ENCODE measurements at places on chromosomes 6 and 20.

- DNase-seq, result peak; percentile 91
These were observed 234.0 kb upstream of the MARCKS start for GRCh38 chr6:113623129-113623528.

GRCh38 chr20:7841291-7841970 is 98.8 kb downstream of the HAO1 start:
- peak; percentile 69 for DNase-seq

DNA sequence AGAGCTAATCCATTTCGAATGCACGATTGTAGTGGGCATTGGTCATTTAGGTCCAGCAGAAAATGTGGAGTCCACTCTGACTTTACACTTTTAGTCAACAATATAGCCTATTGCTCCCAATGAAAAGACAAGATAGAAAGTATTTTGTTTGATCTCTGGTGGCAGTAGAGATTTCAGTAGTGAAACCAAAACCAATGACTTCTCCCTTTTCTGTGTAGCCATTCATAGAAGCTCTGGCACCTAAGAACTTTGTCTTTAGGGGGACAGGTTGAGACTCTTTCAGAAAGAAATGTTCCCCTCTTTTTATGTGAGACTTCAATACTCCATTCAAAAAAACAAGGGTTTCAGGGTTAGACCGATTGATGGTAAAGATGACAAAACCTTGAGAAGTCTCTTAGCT is 510.8 kb upstream of the POU3F2 start:
- DNase-seq, result no peak

GRCh38 chr6:35784200-35784599 is 3.4 kb downstream of the CLPSL1 start:
- DNase-seq, result no peak

DNA sequence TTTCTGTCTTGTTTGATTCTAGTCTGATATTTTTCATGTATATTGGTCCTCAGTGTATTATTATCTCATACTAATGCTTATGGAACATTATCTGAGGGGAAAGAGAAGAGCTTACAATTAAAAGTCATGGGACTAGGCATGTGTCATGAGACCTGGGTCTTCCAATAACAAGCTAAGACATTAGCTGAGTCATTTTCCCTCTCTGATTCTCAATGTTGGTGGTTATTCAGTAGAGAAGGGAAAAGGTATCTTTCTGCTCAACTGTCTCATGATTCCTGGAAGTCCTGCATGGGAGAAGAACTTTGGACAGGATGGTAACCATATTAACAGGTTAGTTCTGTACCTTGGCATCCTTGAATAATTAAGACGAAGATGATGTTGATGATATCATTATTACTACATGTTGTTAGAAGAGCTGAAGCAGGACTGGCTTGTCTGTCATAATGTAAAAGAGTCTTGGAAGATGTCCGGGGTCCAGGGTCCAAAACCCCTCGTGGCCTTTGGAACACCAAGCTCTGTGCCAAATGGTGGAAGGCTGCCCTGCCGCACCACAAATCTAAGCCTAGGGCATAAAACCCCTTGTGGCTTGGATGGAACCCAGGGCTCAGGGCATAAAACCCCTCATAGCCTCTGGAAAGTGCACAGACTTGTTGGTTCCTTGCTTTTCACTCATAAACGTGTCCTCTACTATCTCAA is 19.1 kb downstream of the TRIM38 start:
- DNase-seq, result no peak

- DNase-seq, result no peak
These were observed 61.6 kb downstream of the RPRD1B start for GRCh38 chr20:38095017-38095686.

GRCh38 chr6:15819226-15819625 is 156.4 kb upstream of the DTNBP1 start:
- DNase-seq, result no peak

GRCh38 chr20:3013771-3014170 is 29.7 kb upstream of the GNRH2 start:
- DNase-seq, result no peak

DNA sequence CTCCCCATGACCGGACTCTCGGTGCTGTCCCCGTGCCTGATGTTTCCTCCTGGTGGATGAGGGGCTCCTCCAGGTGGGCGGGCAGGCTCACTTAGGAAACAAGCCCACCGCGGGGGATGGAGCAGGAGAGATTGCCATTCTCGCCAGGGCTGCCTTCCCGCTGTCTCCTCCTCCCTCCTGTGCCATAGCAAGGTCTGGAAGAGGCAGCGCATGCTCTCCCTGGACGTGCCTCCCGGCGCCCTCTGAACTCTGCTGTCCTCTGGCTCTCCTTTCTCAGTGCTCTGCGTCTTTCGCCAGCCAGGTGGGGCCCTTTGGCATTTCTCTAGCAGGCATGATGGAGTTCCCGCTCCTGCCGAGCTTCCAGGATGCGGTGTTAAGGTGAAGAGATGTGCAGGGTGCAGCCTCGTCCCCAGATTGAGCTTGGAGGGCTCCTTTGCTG is 17.4 kb upstream of the NPEPL1 start:
- no peak for DNase-seq

GRCh38 chr6:29520232-29520631 is 32.5 kb upstream of the MAS1L start:
- DNase-seq, result no peak

DNA sequence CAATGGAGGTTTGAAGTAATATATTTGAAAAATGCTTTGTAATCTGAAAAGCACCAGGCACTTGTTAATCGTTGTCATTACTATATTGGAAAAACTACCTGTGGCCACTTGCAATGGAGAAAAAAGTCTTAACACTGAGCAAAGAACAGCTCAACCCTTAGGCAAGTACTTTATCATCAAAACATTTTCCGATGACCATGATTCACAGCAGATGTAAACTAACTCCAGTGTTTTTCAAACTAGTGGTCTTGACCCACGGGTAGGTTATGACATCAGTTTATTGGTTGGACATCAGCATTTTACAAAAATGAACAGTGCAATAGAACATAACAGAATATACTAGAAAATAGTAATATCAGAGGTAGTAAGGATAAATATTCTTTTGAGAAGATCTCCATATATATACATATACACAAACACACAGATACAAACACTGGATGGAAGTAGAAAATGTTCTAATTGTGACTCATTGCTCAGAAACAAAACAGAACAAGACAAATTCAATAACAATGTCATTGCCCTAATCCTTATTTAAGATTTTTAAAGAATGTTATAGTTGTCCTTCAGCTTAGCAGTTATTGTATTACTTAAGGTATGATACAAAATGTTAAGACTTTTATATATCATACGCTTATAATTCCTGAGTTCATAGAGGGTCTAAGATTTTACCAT is 123.0 kb downstream of the PLCB1 start:
- no peak for DNase-seq

DNA sequence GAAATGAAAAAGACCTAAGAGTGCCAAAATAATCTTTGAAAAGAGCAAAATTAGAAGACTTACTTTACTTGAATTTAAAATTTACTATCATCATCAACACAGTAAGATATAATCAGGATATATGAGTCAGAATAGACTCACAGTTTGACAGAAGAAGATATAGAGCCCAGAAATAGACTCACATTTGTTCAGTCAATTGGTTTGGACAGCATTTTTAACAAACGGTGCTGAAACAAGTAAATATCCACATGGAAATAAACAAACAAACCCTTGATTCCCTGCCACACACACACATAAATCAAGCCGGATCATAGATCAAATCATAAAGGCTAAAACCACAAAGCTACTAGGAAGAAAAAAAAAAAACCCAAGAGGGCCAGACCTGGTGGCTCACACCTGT is 291.1 kb downstream of the ADGRG6 start:
- DNase-seq, result no peak

DNA sequence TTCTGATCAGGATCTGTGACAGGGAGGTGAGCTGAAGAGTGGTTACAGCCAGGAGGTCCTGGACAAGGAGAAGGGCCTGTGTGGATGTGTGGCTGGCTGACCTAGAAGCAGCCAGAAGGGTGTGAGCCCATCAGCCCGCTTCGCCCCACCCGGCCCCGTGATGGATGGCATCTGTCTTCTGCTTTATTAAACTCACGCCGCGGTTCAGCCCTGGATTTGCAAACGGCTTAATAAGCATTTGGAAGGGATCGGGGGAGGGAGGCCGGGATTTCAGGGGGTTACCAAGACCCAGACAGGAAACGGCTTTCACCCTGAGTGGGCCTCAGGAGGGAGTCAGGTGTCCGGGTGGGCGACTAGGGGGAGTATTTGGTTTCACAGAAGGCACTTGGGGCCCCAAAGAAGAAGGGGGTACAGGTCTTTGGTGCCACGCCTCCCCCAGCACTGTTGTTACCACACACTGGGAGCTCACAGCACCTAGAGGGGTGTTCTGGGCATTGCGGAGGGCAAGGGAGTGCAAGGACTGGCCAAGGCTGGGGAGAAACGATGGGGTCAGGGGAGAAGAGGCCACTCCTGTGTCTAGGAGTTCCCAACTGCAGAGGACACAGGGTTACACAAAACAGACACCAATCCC is 53.8 kb upstream of the FOXP4 start:
- DNase-seq, result no peak

DNA sequence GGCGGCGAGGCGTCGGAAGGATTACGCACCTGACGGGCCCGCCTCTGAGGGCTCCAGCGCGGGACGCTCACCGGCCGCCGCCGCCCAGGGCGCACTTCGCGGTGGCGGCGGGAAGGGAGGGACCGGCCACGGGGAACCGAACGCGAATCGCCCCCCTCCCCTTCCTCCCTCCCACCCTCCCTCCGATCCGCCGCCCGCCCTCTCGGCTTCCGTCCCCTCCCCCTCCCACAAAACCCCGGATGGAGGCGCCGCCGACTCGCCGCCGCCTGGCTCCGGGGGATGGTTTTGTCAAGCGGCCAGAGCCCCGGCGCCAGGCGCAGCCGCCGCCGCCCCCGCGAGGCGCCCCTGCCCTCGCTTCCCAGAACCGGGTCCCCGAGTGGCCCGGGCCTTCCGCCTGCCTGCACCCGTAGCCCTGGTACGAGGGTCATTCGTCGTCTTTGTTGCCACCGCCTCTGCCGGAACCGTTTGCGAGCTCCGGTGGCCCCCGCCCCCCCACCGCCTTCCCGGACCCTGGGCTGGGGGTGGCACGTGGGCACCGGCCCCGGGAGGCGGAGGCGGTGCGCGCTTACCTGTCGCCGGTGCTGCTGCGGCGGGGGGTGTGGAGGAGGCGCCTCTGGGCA is 398 bp downstream of the ZBTB2 start:
- DNase-seq, result peak; percentile 77

- no peak for DNase-seq
These were observed at the start of gene RAB44 for GRCh38 chr6:36697481-36697903. RAB44 (plus strand) TSS chr6:36697826; CDS start chr6:36704236, 6,410 bp downstream.

DNA sequence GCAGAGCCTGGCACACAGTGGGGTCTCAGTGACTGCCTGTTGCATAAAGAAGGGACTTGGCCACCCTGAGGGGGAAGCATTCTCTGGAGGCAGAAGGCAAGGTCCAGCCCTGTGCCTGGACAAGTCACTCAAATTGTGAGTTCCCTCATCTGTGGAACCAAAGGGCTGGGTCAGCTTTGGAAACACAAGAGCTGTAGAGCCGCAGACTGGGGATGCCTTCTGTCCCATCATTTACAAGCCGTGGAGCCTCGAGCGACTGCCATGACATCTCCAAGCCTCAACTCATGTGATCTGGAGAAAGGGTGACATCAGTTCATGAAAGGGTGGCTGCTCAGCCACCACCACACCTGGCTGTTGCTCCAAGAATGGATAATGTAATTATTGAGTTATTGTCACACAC is 20.4 kb upstream of the SIRPD start:
- DNase-seq, result no peak

DNA sequence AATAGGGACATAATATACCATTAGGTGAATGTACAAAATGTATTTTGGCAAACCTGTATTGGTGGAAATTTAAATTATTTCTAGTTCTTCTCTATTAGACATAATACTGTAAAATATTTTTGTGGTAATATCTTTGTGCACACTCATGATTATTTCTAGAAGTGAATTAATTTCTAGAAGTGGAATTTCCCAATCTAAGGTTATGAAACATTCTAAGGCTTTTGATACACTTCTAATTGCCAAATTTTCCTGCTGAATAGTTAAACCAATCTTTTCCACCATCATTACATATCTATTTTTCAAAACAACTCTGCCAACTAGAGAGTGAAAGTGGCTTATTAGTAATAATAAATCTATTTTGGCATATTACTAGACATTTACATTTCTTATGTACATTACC is 1.8 kb upstream of the CCND3 start:
- no peak for DNase-seq

DNA sequence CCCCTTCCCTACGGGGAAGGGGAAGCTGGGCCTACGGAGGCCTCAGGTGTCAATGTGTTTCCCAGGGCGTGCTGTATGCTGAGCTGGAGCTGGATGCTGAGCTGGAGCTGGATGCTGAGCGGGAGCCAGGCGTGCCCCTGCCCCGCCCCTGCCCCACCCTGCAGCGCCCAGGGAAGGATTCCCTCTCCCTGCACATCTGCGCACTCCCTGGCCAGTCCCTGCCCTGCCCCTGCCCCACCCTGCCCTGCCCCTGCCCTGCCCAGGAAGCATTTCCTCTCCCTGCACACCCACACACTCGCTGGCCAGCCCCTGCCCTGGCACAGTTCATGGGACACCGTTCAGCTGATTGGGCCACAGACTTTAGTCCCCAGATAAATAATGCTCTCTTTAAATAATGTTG is 196.8 kb downstream of the SMOC2 start:
- no peak for DNase-seq

DNA sequence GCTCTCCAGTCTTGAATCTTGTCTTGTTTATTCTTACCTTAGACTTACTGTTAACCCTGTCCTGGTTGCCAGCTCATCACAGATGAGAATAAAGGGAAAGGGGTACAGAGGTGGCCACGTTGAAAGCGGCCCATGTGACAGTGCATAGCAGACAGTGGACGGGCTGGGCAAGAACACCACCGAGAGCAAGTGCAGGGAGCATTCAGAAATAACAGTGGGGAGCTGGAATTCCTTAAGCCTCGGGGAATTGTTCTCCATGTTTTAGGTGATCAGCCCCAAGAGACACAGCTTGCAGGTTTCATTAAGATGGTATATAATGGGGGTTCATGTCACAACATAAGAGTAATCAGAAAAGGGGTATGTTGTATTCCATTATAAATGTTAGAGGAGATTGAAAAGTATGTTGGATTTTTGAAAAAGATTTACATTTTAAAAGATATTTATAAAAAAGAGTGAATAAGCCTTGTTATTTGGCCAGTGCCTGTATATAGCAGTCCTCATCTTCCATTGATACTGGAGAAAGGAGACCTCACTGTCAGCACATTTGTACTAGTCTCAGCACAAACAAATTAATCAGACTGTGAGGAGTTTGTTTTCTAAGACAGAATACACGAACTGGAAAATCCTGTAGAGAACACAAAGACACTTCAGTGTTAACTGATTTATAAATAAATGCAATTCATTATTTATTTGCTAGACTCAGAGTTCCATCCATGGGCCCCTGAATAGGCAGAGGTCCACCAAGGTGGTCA is 35.4 kb downstream of the VAPB start:
- DNase-seq, result no peak

GRCh38 chr6:12882761-12883290 is 166.3 kb downstream of the PHACTR1 start:
- no peak for DNase-seq

- DNase-seq, result no peak
These were observed 213.6 kb upstream of the PREP start for GRCh38 chr6:105616521-105616920.

GRCh38 chr6:13012977-13013680 is 296.6 kb downstream of the PHACTR1 start:
- no peak for DNase-seq

- no peak for DNase-seq
These were observed 25.9 kb downstream of the YTHDF1 start for GRCh38 chr20:63189846-63190559.
